ENCODE measurements at places on chromosomes 12 and 14.
A peak's percentile ranks its signal among the peaks of the same experiment; 100 is the strongest.

DNA sequence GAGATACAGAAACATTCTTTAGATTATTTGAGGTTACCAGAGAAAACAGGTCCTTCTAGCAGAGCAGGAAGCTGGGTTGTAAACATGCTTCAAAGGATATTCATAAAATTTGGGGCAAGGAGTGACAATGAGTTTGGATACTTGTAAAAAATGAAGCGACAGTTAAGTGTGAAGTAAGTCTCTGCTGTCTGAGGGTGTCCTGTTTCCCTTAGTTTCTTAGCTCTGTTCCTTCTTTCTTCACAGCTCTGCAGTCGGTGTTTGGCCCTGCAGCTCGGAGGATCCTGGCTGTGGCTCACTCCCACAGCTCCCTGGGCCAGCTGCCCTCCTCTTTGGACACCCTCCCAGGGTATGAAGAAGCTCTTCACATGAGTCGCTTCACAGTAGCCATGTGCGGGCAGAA, 10.8 kb downstream of the TMEM52B start:
- no peak for DNase-seq

DNA sequence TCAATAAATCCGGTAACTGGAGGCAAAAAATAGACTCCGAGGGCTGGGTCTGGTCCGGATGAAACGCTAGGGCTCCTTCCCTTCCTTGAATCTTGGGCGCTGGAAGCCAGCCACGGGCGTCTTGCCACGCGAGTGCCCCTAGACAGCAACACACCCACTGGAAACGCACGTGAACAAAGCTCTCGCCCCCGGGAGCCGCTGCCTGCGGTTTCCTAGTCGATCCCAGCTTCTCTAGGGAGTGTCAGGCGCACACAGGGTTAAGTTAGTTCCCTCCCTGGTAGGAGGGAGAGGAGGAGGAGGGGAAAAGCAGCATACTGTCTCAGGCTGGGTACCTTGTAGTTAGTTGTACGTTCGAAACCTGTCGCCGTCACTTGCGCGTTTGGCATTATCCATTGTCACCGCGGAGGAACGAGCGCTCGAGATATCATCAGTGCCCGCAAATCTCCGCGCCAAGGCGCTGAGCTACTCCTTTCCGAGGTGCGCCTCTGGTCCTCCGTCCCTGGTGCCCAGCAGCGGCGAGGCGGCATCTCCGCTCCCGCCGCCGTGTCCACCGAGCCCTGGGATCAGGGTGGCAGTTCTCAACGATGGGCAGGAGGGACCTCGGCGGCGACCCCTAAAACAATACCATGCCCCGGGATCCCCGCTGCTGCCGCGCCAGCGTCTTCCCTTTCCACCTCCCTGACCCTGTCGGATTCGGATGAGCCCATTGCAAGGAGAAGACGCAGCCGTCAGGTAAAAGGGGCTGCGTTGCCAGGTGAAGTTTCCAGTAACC, at the start of gene FLRT2:
TSS of gene FLRT2 (plus strand) at position 342 of the 772 bp plus-strand sequence. CDS start 91,371 bp downstream, outside the sequence.
- peak; percentile 93 for DNase-seq

DNA sequence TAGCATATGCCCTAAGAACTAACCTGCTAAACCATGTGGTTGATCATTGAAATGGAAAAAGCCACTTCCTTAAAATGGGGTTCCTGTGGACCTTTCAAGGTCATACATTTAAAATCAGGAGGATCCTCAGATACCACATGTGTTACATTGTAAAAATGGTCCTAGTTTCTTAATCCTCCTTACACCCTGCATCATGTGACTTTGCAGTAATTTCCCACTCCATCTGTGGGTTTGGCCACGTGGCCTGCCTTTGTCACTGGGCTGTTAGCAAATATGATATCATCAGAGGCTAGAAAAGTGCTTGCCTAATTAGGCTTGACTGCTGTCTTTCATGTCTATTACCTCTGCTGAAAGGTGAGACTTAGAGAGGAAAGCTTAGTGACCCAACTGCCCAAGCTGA, 70.7 kb downstream of the CMKLR1 start:
- DNase-seq = no peak

GRCh38 chr14:65548878-65549277, 136.3 kb downstream of the FUT8 start:
- DNase-seq = no peak

GRCh38 chr14:60254176-60254575, 5.2 kb downstream of the PPM1A start:
- DNase-seq = no peak
